NCI-H2171 (cell line): ENCODE measurements at places on chromosomes 1 and 21.
A peak's percentile ranks its signal among the peaks of the same experiment; 100 is the strongest.

DNA sequence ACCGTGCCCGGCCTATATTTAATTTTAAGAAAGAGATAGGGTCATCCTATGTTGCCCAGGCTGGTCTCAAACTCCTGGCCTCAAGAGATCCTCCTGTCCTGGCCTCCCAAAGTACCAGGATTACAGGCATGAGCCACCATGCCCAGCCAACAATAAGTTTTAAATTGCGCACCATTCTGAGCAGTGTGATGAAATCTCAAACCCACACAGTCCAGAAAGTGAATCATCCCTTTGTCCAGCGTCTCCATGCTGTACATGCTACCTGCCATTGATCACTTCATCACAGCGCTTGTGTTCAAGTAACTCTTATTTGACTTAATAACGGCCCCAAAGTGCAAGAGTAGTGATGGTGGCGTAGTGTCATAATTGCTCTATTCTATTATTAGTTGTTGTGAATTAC lies 75.4 kb downstream of the APP start:
- DNase-seq = no peak

GRCh38 chr1:107623431-107623830 lies 341.5 kb downstream of the VAV3 start:
- no peak for DNase-seq

GRCh38 chr1:41860771-41861170 lies 58.0 kb downstream of the HIVEP3 start:
- DNase-seq = no peak

GRCh38 chr1:42432714-42433113 lies 23.1 kb downstream of the ZMYND12 start:
- no peak for DNase-seq

- no peak for DNase-seq
These were observed 10.6 kb downstream of the RXRG start for GRCh38 chr1:165434281-165434680.

- no peak for DNase-seq
These were observed 779 bp downstream of the THEM5 start for GRCh38 chr1:151852733-151853132.

- DNase-seq = no peak
These were observed 28.1 kb downstream of the KCNA10 start for GRCh38 chr1:110490791-110491451.

DNA sequence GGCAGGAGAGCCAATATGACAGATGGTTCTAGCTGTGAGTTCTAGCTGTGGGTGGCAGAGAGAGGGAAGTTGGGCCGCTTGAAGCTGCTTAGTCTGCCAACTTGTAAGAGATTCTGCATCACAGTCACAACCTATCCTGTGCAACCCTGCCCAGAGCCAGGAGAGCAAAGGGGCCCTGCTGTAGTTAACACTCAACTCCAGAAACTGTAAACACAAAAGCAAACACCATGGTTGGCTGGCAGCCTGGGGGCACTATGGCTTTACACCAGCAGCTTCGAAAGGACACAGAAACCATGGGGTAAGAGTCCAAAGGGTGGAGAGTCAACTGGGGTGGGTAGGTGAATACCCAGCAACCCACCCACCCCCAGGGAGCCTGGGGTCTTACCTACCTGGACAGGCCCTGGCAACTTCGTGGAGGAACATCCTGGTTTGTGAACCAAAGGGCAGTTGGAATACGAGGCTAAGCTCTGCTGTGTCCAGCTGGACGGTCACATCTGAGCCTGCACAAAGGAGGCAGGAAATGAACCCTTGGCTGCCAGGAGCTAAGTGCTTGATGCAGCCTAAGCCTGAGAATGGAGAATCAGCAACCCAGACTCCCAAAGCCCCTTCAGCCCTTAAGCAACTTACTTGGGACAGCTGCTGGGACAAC lies 6.4 kb downstream of the INPP5B start:
- DNase-seq = no peak

DNA sequence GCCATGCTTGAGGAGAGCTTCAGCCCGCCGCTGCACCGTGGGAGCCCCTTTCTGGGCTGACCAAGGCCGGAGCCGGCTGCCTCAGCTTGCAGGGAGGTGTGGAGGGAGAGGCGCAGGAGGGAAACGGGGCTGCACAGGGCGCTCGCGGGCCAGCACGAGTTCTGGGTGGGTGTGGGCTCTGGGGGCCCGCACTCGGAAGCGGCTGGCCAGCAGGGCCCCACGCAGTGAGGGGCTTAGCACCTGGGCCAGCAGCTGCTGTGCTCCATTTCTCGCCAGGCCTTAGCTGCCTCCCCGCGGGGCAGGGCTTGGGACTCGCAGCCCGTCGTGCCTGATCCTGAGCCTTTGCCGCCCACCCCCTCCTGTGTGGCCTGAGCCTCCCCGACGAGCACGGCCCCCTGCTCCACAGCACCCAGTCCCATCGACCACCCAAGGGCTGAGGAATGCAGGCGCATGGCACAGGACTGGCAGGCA lies 1554.0 kb downstream of the KCNT2 start:
- DNase-seq = no peak

- DNase-seq = no peak
These were observed 109.8 kb downstream of the TYW3 start for GRCh38 chr1:74842726-74843125.

DNA sequence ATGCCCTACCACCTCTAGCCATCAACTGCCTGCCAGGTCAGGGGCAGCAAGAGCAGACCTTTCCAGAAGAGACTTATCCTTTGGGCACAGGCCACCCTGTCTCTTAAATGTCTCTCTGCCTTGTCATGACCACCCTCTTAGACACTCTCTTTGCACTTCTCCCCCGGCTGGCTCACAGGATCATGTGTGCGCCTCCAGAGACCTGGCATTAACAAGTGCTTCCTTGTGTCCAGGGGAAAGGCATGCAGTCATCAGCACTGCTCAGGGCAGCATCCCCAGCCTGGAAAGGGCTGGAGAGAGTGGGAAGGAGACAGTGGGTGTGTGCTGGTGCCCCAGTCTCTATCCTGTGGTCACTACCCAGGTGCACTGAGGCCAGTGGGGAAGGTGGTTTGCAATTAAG lies 85.2 kb upstream of the TLR5 start:
- DNase-seq = no peak

DNA sequence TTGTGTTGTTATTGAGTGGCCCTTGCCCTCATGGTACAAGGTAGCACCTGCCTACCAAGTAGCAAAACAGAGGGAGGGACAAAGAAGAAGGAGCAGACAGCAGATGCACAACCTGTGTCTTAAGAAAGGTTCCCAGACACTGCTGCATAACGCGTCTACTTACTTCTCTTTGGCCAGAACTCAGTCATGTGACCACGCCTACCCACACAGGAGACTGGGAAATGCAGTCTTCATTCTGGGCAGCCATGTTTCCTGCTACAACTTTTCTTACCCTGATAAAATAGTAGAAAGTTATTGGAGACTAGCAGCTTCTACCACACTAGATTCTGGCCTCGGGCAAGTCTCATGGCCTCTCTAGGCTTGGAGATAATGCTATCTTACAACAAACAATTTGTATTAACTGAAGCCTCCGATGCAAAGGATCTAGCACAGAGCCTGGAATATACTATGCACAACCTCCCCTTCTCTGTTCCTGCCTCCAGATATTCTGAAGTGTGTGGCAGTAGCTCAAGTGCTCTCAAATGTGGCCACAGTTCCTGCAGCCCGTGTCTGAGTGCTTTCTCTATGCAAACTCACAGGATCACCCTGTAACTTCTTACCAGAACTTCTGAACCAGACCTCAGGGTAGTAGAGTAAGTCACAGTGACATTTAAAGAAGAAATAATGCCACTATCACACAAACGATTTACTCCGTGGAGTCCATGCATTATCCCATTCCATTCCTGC lies 34.1 kb upstream of the BTG2 start:
- DNase-seq = peak; percentile 46

DNA sequence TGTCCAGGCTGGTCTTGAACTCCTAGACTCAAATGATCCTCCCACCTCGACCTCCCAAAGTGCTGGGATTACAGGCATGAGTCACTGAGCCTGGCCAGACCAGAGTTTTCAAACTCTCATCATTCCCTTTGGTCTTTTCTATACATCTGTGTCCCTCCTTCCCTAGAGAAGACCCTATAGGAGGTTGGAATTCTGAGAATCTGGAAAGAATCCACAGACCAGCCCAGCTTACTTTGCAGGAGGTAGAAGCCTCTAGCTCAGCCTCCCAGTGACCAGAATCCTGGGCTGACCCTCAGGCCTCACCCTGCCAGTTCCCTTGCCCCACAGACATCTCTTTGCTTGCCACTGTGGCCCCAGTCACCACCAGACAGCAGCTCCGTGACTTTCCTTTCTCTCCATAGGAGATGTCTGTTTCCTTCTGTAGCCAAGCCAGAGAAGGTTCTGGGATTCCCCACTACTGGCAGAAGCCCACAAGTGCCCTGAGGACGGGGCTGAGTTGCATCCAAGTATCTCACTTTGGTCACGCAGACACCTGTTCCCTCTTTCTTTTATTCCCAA lies 34.7 kb upstream of the KHDRBS1 start:
- no peak for DNase-seq

DNA sequence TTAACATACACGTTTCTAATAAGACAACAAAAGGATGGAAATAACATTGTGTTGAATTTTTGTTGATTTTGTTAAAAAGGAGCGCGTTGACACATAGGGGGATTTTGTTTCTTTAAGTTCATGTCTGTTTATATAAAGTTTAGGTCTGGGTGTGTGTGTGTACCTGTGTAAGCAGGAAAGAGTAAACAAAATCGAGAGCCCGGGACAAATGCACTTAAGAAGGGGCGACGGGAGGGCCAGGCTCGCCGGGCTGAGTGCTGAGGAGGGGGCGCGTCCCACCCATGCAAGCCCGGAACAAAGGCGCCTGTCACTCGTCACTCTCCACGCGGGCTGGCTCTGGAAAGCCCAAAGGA lies 28.8 kb upstream of the TRIM17 start:
- DNase-seq = no peak

DNA sequence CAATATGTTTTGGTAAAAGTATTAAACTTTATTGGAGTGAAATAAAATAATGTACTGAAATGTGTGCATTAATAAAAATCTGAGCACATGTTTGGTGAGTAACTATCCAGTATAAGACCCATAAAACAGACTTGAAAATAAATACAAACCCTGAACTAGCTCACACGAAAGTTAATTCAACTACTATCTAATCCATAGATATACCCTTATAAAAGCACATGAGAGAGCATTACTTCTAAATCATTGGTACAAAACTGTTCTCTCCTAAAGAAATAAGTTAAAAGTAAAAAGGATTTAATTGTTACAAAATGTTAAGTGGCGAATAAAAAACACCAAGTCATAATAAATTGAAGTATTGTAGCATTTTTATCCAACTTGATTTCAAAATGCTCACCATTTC lies 295.6 kb downstream of the PTPRC start:
- DNase-seq = no peak

DNA sequence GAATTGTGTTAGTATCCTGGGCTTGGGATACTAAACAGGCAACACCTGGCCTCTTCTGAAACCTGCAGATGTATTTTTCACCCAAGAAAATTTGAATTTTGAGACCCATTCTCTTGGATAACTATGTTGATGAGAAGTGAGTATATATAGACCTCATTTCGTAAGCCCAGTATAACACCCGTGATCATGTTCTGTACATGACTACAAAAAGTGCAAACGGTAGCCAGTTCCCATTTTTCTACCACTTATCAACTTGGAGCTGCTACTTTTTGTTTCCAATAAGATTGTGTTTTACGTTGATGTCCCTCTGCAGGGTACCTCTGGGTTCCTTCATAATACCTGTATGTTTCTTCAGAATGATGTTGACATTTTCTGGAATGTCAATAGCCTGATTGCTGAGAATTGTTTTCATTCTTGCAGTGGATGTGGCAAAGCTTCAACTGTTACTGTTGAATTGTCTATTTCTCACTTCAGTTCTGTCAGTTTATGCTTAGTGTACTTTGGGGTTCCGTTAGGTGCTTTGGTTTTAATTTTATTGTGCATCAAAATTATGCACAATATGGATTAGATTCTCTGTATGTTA lies 48.1 kb downstream of the ZFYVE9 start:
- DNase-seq = no peak

DNA sequence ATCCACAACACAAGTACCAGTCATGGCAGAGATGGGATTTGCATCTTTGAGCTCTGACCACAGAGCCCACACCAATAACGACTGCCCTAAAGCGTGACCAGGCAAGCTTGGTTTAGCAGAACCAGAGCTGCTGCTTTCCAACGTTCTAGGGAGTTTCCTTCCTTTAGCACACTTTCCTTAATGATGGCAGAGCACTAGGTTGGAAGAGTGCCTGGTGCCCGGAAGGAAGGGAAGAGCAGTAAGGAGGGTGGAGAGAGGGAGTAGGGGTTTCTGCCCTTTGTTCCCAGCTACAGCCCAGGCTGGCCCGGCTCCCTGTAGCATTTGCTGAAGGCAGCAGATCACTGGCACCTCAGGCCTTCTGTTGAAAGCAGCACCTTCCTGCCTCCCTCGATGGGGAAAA lies 6.1 kb upstream of the EVA1C start:
- no peak for DNase-seq

- DNase-seq = no peak
These were observed 18.1 kb upstream of the CGN start for GRCh38 chr1:151493042-151493441.

DNA sequence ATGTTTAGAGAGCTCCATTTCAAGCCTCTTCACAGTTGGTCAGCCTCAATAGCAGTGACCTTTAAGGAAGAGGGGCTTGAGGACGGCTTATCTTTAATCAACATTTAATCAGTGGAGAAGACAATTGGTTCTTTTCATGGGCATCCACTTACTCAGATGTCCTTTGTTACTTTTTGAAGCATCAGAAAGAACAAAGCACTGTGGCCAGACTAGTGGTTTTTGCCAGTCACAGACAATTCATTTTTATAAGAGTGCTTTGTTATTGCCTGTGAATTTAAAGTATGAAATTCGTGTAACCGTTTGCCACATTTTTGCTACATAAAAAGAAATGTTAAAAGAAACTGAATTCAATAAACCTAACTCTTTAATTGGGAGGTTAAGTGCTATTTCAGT lies 222.8 kb downstream of the TPR start:
- no peak for DNase-seq

GRCh38 chr21:40847951-40848350 lies 993 bp upstream of the DSCAM start:
- no peak for DNase-seq

GRCh38 chr1:155773221-155773620 lies 83.8 kb downstream of the GON4L start:
- DNase-seq = no peak

DNA sequence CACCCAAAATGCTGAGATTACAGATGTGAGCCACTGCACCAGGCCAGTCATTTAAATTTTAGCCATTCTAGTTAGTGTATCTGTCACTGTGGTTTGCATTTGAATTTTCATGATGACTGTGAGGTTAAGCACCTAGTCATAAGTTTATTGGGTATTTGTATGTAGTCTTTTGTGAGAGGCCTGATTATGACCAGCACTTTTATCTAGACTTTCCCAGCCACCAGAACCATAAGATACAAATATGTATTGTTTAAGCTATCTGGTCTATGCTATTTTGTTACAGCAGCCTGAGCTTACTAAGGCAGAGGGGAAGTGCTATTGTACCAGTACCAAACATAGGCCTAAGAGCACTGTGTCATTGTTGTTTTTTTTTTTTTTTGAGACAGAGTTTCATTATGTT lies 19.9 kb upstream of the DNAJC6 start:
- no peak for DNase-seq

- DNase-seq = no peak
These were observed 13.4 kb downstream of the SH2D2A start for GRCh38 chr1:156803086-156803851.

GRCh38 chr1:153612755-153613331 lies at the start of gene S100A16:
S100A16 (minus strand) TSS chr1:153613137; CDS start chr1:153608151, 4,986 bp downstream.
- no peak for DNase-seq
